Astrocyte of the spinal cord (primary cell): ENCODE measurements at places on chromosomes 7 and 10.

GRCh38 chr10:17003651-17004286, 125.8 kb downstream of the CUBN start:
- DNase-seq: peak; percentile 58

DNA sequence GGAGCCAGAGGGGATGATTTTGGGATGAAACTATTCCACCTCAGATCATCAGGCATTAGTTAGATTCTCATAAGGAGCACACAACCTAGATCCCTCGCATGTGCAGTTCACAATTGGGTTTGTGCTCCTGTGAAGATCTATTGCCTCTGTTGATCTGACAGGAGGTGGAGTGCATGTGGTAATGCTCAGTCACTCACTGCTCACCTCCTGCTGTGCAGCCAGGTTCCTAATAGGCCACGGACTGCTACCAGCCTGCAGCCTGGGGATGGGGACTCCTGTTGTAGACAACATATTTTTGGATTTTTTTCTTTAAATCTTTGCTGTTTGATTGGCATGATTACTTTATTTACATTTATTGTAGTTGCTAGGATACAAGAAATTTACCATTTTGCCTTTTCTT, 765.0 kb downstream of the INHBA start:
- no peak for DNase-seq

- DNase-seq: no peak
Measured at GRCh38 chr10:66981361-66982052, 55.7 kb downstream of the LRRTM3 start.

GRCh38 chr7:18212758-18213157, 185.1 kb upstream of the PRPS1L1 start:
- DNase-seq: peak; percentile 26

- no peak for DNase-seq
Measured at GRCh38 chr7:80871228-80871627, 47.6 kb downstream of the SEMA3C start.

DNA sequence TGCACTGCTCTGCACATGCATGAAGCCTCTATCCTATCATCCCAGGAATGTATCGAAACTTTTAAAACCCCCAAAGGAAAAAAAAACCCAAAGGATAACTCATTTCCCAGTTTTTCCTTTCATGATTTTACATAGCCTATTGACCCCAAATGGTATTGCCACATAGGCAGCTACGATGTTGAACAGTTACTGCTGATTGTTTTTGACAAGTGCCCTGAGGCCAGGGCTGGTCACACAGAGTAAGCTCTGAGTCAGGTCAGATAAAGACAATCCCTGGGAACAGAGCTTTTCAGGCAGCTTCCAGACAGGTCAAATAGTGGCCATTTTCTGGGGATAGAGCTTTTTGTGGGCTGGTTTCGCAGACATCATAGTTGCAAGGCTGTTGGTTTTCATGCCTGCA, 52.1 kb downstream of the MYL10 start:
- DNase-seq: no peak

- no peak for DNase-seq
Measured at GRCh38 chr10:77188000-77188395, 449.6 kb downstream of the KCNMA1 start.
